ENCODE measurements at places on chromosomes 1 and 21.

- no peak for DNase-seq
Observed at GRCh38 chr1:213621077-213621476, 366.7 kb upstream of the PROX1 start.

GRCh38 chr21:39332175-39332574 lies 16.7 kb downstream of the HMGN1 start:
- DNase-seq, result no peak

DNA sequence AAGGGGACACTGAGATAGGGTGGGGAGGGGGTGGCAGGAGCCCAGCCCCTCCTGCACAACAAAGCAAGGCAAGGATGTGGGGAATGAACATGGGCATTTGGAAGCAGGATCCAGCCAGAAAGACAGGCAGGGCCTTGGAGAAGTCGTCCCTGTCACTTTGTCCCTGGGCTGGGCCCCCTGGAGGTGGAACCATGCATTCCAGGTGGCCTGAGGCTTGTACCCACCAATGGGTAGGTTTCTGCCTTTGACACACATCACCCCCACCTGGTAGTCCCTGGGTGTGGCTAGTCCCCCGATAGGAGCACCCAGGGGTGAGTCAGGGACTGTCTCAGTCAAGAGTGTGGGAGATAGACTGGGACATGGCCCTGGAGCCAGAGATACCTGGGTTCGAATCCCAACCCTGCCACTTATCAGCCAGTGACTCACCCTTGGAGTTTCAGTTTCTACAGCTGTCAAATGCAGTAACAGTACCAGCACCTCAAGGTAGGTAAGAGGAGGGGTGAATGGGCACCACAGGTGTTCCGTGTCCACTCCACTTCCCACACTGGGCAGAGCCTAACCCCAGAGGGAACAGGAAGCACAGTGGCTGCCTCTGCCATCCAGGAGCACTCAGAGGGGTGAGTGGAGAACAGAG lies 10.0 kb downstream of the PLA2G2D start:
- no peak for DNase-seq

DNA sequence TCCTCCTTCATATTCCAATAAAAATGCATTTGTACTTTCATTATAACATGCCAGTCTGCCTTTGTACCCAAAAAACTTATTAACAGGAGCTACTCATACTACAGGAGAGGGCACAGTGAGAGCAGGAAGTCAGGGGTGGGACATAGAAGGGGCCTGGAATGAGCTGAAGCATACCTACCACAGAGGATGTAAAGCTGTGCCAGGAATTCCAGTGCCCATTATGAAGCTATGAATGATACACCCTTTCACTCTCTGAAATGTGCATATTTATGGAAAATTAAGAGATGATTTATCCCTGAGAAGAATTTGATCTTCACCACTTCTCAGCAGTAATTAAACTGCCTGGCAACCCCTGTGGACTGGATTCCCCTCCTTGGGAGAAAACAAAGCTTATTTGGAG lies 65.8 kb downstream of the ATP5PO start:
- DNase-seq, result no peak

DNA sequence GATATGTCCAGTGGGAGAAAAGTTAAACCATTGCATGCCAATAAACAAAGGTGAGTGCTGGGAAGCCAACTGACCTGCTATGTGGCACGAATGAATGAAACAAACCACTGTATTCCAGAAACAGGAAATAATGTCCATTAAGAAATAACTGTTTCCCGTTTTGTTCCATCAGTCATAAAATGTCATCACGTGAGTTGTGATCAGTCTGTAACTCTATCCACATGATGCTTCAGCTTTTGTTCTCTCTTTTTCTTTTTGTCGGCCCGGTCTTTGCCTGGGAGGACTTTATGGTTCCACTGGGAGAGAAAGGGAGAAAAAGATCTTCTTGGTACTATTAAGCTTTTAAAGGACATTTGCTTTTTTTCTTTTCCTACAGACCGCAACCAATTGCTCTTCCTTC lies 179.9 kb downstream of the TGFB2 start:
- DNase-seq, result no peak

Measured in GM13977 (cell line).